MG63 (cell line): ENCODE measurements at places on chromosomes 16 and 17. TPM values are rescaled to one million over a fixed set of nuclear protein-coding genes. Genes with fewer than 3 reads are reported as not detected.

DNA sequence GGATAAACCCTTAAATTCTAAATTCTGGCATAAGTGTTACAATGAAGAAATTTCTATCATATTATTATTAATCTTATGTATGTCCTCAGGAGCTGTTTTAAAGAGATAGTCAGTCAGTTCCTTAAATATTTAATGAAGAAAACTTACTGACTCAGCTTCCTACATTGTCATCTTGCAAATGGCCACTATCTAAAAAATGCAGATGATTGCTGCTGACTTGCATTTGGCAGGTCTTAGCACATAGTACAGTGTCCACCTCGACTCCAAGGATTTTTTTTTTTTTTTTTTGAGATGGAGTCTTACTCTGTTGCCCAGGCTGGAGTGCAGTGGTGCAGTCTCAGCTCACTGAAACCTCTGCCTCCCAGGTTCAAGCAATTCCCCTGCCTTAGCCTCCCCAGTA, 55.1 kb upstream of the CORO6 start:
- no peak for DNase-seq

DNA sequence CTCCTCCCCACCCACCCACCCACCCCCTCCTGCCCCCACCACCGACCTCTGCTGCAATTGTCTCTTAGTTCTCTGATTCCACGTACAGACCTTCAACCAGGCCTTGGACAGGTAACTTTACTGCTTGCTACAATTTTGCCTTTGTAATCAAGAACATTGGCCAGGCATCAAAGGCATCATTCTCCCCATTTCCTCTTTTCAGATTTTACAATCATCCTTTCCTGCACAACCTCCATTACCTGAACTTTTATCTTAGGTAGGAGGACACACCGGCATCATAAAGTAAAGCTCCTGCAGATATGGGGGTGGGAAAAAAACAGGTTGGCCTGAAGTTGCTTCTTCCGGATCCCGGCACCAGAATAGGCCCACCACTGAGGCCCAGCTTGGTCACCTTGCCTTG, 25.7 kb upstream of the SUPT4H1 start:
- DNase-seq: no peak

DNA sequence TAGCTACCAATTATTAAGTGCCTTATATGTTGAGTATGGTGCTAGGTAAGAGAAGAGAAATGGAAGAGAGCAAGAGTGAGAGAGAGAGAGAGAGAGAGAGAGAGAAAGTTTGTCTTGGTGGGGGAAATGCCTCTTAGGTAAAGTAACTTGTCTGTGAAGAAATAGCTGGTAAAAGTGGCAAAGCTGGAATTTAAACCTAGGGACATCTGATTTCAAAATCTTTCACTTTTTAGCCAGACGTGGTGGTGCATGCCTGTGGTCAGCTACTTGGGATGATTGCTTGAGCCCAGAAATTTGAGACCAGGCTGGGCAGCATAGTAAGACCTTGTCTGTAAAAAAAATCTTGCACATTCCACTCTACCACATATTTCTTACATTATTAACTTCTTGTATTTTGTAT, 23.0 kb upstream of the CDR2 start:
- DNase-seq: peak; percentile 75

DNA sequence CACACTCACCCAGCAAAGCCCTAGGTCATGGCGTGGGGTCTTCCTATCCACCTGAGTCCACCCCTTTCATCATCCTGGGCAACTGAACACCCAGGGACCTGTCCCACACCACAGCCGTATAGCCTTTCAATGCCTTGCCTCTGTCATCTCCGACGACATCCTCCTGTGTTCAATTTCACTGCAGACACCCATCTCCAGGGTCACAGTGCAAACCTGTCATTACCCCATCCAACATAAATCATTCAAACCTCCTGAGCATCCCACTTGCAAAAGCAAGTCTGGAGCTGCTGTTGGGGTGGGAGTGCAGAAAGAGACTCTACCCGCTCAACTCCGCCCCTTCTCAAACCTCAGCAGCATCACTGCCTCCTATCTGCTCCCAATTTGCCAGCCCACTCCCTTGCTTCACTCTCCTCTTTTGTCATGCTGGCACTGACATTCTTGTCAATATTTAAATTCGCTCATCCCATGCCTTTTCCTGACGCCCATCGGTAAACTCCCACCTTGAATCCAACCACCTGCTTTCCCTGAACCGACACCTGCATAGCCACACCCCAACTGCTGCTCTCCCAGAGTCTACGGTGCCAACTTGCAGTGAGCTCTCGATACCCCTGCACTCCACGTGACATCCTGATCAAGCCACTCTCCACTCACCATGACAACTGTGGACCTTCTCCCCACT, 37.0 kb downstream of the MARF1 start:
- DNase-seq: no peak

- DNase-seq: no peak
These were observed 14.2 kb downstream of the SLFN12L start for GRCh38 chr17:35523296-35523695.

DNA sequence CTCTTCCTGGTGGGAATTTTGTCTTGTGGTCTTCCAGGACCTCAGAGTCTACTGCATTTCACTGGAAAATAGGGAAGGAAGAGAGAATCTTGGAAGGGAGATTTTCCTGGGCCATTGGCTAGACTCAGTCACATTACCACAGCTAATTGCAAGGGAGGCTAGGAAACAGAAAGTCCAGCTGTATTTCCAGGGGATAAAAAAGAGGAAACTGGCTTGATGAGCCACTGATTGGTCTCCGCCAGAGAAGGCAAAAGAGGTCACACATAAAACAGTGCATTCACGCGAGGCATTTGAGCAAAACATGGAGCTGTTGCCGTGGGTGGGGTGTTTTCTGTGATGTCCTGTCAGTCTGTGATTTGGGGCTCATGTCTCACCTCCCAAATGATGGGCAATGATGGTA, 345.3 kb downstream of the FOXL1 start:
- no peak for DNase-seq

Gene SLC38A8
- not detected in 2 replicates for total RNA-seq

GRCh38 chr16:3295783-3296182, 9.4 kb downstream of the TIGD7 start:
- no peak for DNase-seq

DNA sequence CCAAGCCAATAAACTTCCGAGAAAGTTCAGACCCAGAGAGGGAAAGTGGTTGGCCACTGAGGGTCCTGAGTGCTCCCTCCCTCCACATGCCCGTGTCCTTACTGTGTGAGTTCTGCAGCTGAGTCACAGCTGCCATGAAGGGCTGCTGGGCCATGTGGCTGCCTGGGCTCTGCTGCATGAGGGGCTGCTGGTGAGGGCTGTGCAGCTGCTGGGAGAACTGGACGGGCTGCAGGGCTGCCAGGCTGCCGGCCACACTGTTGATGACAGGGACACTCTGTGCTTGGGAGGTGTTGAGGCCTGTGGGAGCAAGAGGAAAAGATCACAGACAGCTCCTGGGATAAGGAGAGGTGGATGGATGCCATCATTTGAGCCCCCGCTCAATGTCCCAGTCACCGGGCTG, 44.0 kb downstream of the HNF1B start:
- no peak for DNase-seq

DNA sequence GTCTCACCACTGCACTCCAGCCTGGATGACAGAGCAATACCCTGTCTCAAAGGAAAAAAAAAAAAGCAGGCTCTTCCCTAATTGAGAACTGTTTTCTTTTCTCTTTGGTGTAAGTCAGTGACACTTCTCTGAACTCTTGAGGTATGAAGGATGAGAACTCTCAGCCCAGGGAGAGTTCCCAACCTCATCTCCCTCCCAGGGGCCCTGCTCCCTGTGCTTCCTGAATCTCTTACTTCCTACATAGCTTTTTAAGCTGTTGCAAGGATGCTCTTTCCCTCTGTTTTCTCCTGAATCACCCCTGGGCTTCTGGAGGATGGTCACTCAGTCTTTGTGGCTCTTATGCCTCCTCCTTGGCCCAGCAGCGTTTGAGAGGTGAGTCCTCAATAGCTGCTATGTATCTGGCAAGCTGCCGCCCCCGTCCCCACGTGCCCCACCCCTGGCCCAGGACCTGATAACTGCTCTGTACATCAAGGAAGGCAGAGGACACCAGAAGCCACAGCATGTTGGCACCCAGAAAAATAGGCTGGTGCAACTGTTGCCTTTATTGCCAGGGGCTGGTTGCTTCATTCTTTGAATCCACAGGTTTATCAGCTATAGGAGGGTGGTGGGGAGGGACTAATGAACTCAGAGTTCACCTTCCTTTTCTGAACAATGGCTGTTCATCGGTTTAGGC, 24.0 kb downstream of the IGF2BP1 start:
- no peak for DNase-seq

GRCh38 chr17:55588446-55589242, 77.4 kb upstream of the SMIM36 start:
- DNase-seq: no peak
